SK-MEL-5 (cell line): ENCODE measurements at places on chromosomes 11 and 22. TPM values are rescaled to one million over a fixed set of nuclear protein-coding genes. Genes with fewer than 3 reads are reported as not detected.
A peak's percentile ranks its signal among the peaks of the same experiment; 100 is the strongest.

LUZP2 gene
- total RNA-seq: not detected in 2 replicates

DNA sequence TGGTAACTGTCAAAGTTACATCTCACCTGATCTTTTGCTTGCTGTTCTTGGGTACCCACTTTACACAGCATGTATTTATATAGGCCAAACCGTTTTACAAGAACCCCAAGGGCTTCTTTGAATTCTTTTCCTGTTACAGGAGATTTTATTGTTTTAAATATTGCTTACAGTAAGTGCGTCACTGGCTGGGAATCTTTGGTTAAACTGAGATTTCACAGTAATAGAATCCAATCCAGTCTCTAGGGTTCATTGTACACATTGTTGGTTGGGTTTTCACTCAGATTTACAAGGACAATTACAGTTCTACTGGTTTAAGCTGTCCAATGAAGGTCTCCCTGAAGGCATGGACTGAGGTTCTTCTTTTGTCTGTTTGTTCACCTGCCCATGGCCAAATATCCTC lies 171.7 kb downstream of the INSC start:
- DNase-seq: no peak

DNA sequence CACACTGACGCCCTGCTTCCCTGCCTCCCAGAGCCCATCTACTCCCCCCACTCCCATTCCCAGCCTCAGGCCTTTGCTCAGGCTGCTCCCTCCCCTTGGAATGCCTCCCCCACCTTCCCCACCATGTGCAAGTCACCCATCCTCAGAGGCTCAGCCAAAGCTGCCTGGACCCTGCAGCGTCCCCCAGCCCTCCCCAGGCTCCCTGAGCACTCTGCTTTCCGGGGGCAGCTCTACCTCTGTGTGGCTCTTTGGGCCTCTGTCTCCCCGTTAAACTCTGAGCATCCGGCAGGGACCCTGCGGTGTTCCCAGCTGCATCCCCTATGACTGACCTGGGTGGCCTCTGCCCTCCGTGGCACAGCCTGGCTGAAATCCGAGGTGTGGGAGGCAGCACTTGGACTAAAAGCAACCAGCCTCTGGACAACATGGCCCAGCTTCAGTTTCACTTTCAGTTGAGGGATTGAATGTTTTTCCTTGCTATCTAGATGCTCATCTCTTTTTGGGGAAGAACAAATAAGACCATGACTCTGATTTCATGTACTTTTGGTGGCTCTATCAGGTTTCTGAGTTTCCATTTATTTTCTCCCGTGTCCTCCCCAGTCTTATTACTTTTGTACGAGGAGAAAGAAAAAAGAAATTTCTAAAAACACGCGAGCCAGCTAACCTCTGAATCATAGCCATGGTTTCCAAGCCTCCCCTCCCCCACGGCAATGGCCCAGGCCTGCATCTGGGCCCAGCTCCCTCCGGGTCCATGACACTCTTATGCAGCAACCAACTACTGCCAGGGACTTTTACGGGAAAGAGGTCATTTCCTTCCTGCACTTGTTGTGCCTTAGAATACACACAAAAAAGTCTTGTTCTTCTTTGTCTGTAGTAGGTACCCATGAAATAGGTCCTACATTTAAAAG lies 3.8 kb downstream of the APOL3 start:
- DNase-seq: peak; percentile 50

DNA sequence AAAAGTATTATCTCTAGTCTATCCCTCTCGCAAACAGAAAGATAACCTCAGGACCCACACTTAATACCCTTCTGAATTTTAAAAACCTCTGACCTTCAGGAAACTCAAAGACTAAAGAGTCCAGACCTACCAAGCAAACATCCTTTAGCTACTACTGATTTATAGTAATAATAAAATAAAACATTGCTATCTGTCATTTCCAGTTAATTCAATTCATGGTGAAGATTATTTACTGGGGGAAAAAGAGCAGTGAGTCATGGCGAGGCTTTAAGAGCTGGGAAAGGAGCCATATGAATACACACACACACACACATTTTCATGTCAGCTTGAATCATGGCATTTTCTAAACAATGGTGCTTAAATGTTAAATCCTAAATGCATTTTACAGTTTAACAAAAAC lies 87.1 kb downstream of the FAM76B start:
- DNase-seq: no peak

BRD1 gene
- 16.2 and 17.5 TPM in 2 replicates for total RNA-seq

DNA sequence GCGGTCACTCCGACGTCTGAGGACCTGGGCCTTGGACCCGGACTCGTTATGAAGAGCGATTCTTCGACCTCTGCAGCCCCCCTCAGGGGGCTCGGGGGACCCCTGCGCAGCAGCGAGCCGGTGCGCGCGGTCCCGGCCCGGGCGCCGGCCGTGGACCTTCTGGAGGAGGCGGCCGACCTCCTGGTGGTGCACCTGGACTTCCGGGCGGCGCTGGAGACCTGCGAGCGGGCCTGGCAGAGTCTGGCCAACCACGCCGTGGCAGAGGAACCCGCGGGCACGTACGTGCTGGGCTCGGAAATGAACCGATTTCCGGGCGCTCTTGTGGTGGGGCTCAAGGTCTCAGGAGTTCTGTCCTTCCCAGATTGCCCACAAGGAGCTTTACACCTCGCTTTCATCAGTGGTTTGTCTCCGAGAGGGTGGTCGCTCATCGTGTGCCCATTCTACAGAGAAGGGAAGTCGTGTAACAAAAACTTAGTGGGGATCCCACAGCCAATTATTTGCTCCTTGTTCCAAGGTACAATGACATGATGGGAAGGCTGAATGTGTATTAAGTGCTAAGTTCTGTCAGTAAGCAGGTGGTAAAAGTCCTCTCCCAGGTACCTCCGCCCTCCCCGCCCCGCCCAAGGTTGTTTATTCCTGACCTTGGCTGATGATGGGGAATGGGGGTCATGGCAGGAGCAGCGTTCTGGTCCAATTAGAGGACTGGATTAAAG lies 695 bp downstream of the PEX26 start:
- DNase-seq: no peak

GRCh38 chr22:23925020-23925606 lies 30.9 kb downstream of the MIF start:
- no peak for DNase-seq

- DNase-seq: no peak
Observed at GRCh38 chr11:119447664-119448242, 24.8 kb upstream of the THY1 start.

- no peak for DNase-seq
Observed at GRCh38 chr11:122853261-122853660, 15.0 kb downstream of the CRTAM start.

GRCh38 chr11:34327804-34328631 lies 29.8 kb downstream of the ABTB2 start:
- DNase-seq: no peak

CDC45 gene
- total RNA-seq: 36.5 and 44.2 TPM in 2 replicates

NPAS4 gene
- not detected in 2 replicates for total RNA-seq

- DNase-seq: no peak
Observed at GRCh38 chr11:128888034-128888985, 2.8 kb upstream of the KCNJ5 start.

DNA sequence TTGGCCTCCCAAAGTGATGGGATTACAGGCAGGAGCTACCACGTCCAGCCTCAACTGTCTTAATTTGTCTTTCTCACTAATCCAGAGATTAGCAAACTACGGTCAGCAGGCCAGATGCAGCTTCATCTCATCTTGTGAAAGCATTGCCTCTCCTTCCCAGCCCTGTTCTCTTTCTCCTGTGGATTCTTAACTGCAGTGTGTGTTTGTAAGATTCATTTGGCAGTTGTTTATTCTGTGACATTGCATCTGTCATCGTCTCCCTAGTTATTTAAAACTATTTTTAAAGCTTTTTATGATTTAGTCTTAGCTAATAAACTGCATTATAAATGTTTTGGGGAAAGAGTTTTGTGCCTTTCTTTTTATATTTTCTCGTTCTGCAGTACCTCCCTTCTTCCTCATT lies 29.2 kb downstream of the RNF169 start:
- DNase-seq: no peak

- no peak for DNase-seq
Observed at GRCh38 chr22:23119494-23120414, 22.0 kb downstream of the RSPH14 start.

SLC22A9 gene
- not detected in 2 replicates for total RNA-seq

DNA sequence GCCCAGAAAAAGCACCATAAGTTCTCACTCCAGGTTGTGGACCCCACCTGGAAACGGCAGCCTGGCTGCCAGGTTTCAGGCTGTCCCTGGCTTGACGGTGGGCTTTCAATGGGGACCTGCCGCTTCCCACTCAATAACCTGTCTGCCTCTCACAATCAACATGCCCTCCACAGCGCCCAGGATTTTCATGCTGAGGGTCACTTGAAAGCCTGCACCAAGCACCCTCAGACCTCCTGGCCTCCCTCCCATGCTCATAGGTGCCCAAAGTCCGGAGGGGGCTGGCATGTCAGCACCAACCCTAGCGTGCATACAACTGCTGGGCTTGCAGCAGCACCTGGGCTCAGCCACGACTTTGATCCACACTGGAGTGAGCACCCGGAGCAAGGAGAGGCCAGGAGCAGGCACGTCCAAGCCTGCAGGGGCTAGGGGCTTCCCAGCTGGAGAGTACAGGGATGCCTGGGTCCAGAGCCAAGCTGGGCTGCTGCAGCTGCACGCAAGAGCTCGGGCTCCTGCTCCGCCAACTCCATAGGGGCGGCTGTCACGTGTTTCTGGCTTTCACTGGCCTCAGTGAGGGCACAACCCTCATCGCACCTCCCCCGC lies 1214.3 kb upstream of the RAG2 start:
- DNase-seq: no peak

DEUP1 gene
- total RNA-seq: not detected in 2 replicates

OR4S1 gene
- total RNA-seq: not detected in 2 replicates

TH gene
- not detected in 2 replicates for total RNA-seq

FSHB gene
- not detected in 2 replicates for total RNA-seq

DNA sequence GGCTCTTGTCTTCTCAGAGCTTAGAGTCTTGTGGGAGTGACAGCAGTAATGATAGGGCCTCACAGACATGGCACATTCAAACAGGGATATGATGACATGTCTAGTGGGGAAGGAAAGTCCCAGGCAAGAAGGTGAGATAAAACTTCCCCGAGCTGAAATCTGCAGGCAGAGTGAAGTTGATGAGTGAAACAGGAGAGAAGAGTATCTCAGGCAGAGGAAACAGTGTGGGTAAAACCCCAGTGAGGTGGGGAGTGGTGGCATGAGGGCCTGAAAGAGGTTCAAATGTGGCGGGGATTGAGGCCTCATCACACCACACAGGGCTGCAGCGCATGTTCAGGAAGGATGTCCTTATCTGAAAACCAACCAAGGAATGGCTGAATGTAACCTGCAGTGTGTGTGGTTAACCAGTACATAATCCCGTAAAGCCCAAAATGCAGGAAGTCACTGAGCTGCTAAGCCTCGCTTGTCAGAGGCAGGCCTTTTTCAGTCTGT lies 153.8 kb upstream of the E2F8 start:
- no peak for DNase-seq

DNA sequence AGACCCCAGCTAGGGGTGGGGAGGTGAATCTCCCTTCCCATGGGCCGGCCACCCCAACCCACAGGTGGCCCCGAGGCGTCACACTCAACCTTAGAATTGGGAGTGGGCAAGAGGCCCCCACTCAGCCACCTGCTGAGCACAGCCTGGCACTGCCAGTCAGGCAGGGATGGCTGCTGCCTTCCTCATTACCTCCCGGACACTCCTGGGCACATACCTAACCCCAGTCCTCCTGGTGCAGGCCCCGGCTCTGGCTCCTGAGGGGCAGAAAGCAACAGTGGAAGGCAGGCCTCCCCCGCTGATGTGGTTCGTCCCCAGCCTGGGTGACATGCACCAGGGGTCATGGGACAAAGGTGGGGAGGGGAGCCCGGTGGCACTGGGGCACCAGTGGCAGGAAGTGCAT lies 103.6 kb downstream of the MPPED1 start:
- no peak for DNase-seq

DNA sequence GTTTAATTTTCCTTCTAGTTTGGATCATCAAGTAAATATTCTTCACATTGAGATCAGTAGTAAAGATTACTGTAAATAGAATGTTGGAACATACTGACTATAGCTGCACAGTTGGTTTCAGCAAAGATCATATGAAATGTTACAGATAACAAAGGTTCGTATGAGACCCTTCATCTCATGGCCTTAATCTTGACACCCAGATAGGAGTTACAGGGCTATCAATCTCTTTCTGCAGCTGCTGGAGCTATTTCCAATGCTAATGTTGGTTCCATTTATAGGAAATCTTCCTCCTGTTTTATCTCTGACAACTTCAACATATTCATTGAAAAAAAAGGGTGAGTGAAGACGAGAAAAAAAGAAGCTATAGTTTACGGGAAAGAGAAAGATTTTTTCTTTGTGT lies 495.6 kb downstream of the JRKL start:
- no peak for DNase-seq

MMP13 gene
- total RNA-seq: not detected in 2 replicates

DNA sequence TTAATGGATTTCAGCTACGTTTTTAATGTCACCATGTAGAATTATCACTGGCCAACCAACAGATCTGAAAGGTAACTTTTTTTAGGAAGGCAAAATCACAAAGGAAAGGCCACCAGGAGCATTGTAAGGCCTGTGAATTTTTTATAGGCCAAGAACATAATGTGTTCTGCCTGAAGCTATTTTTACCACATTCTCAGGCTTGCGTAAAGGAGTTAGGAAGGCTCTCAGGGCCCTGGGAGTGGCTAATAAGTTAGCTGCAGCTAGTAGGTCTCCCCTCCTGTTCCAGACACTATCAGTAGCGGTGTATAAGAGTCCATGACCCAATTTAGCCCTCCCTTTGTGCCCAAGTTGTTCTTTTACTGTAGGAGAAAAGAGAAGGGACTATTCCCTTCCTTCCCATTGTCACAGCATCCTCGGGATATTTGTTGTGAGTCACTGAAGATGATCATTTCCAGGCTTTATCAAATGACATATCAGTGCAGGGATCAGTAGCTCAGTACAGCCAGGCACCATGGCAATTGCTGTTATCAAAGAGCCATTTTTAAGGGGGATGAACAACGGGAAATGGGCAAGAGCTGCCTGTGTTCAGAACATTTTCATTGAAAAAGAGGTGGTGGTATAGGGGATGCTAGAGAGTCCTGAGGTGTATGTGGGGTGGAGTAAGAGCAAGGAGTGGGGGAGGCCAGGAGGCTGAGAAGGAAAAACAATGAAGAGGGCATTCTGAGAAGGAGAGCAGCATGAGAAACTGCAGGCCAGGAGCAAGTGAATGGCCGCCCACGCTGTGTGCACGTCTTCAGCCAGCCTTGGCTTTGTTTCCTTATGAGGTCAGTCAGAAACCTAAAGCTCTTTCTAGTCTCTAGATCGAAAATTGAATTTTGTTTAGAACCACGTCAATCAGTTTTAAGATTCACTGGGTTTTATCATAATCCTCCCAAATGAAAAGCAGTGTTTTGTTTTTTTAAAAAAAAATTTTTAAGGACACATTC lies 940.3 kb downstream of the NTM start:
- no peak for DNase-seq

- DNase-seq: no peak
Observed at GRCh38 chr11:70073871-70074371, 4.2 kb upstream of the ANO1 start.

DNA sequence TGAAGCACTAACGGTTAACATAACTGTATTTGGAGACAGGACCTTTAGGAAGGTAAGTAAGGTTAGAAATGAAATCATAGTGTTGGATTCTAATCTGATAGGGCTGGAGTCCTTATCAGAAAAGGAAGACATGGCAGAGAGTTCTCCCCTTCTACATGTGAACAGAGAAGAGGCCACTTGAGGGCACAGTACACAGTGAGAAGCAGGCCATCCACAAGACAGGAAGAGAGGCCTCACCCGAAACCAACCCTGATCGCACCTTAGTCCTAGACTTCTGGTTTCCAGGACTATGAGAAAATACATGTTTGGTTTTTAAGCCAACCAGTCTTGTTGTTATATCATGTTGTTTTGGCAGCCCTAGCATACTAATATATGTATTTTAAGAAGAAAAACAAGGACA lies 170.0 kb downstream of the LRRC4C start:
- no peak for DNase-seq
